ENCODE measurements at places on chromosomes 13 and 19. TPM values are rescaled to one million over a fixed set of nuclear protein-coding genes. Genes with fewer than 3 reads are reported as not detected.

GRCh38 chr19:56566904-56567273 is 379 bp upstream of the ZNF470 start:
- DNase-seq = peak; percentile 19

GRCh38 chr13:112246731-112247470 is 129.3 kb upstream of the SPACA7 start:
- no peak for DNase-seq

GRCh38 chr13:99628442-99628841 is 127.2 kb downstream of the TM9SF2 start:
- DNase-seq = no peak

DNA sequence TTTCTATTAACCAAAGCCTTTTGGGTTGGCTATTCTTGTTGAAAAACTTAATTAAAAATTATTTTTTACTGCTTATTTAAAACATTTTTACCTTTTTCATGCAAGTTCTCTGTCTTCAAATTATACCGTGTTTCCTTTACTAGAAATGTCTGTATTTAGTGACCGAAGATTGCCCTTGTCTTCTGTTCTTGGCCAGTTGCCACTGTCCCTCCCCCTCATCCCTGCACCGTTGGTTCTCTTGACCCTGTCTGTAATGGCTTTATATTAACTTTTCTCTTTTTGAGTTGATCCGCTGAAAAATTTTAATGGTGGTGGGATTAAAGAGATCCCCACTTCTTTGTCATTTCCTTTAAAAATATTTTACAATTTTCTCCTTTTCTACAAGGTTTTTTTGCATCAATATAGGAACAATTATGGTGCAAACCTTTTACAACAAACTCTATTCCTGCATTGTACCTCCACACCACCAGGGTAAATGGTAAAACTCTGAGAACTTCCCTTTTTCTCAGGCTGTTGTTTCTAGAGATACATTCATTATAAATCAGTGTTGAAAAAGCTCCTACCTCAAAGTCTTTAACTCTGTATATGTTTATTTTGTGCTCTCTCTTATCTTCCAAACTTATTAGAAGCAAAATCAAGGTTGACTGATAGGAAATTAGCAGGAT is 12.9 kb upstream of the RNF113B start:
- DNase-seq = no peak

GRCh38 chr19:41452584-41453275 is 9.8 kb downstream of the ERICH4 start:
- no peak for DNase-seq

Gene LYPD5
- 1.6 TPM for total RNA-seq

GRCh38 chr19:4197625-4198466 is 15.4 kb downstream of the ANKRD24 start:
- DNase-seq = no peak

DNA sequence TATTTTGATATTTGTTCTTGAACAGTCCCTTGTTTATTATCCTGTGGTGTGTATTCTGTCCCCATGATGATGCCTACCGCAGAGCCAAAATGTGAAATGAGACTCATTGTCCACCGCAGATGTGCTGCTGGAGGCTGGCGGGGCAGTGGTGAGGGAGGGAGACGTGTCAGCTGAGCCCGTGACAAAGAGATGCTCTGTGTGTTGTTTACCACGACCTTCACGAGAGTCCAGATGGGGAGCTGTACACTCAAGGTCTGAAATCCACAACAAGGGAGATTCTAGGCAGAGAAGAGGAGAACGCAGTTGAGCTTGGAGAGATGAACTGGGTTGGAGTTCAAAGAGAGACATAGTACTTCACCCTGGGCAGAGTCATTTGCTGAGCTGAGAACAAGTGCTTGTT is 20.8 kb upstream of the AMER2 start:
- DNase-seq = no peak

Gene IGSF23
- not detected for total RNA-seq

- no peak for DNase-seq
Measured at GRCh38 chr13:46289260-46289955, 77.7 kb downstream of the LRRC63 start.

DNA sequence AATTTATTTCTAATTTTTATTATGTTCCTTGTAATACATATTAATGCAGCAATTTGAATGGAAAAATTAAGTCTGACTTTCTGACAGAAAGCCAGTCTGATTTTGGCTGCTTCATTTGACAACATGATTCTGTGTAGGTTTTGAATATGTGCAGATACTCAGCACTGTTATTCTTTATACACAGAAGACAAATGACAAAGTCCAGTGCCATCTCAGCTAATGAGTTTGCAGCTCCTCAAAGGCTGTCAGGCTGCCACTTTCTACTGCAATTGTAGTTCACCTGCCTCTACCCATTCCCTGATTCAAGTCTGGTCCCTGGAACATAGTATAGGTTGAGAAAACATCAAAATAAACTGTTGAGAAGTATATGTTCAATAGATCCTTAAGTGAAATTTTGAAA is 2.9 kb upstream of the CHAMP1 start:
- DNase-seq = no peak

- DNase-seq = no peak
Measured at GRCh38 chr13:27523346-27524073, 73.1 kb upstream of the MTIF3 start.

- DNase-seq = no peak
Measured at GRCh38 chr13:99471221-99472121, 29.8 kb upstream of the TM9SF2 start.

Gene CYP4F3
- total RNA-seq = 92.8 TPM

- DNase-seq = no peak
Measured at GRCh38 chr19:3509566-3509989, 3.5 kb downstream of the FZR1 start.

DNA sequence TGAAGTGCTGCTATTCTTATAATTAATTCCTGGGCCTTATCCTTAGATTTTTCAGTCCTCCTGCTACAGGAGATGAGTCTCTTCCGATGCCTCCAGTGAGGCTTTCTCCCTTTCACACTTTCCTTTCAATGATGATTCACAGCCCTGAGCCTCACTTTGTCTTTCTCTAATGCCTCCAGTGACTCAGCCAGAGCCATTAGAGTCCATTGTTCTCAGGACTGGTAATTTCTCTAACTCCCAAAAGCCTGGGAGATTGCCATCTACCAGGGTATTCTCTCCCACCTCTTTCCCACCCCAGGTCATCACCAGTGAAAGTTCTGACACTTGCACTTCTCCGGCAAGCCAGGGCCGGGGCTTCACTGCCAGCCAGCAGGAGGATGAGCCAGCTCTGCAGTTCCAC is 49.6 kb upstream of the ARGLU1 start:
- DNase-seq = no peak

- no peak for DNase-seq
Measured at GRCh38 chr13:110057052-110057451, 249.9 kb downstream of the COL4A1 start.

Gene RNF225
- not detected for total RNA-seq

- peak; percentile 56 for DNase-seq
Measured at GRCh38 chr19:7869453-7869909, 4.7 kb downstream of the PRR36 start.

Gene KIR2DL4
- not detected for total RNA-seq

Gene ZNF610
- 6.0 TPM for total RNA-seq

GRCh38 chr13:61052175-61052574 is 363.5 kb downstream of the PCDH20 start:
- no peak for DNase-seq

Gene ZSCAN1
- total RNA-seq = 1.3 TPM

DNA sequence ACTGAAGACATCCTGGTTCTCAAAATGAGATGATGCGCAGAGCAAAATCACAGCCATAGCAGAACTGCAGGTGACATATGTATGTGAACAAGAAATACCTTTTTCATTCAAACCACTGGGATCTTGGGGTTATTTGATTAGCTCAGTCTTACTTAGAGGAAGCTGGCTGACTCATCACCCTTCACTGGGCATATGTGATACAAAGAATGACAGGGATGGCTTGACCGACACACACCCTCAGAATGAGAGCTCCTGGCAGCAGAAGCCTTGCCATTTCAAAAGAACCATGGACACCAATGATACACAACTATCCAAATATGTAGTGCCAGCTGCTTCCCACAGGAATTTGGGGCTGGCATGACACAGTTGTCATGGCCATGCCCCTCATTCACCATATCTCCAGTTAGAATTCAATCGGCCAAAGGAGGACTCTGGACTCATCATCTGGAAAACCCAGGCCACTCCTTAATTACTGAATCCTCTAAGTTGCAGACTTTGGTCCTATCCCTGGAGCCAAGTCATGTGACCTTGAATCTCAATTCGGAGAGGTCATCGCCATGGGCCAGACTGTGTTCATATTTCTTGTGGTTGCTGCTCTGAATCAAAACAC is 115.8 kb downstream of the KATNAL1 start:
- no peak for DNase-seq

Gene PEAK3
- total RNA-seq = 1.0 TPM

DNA sequence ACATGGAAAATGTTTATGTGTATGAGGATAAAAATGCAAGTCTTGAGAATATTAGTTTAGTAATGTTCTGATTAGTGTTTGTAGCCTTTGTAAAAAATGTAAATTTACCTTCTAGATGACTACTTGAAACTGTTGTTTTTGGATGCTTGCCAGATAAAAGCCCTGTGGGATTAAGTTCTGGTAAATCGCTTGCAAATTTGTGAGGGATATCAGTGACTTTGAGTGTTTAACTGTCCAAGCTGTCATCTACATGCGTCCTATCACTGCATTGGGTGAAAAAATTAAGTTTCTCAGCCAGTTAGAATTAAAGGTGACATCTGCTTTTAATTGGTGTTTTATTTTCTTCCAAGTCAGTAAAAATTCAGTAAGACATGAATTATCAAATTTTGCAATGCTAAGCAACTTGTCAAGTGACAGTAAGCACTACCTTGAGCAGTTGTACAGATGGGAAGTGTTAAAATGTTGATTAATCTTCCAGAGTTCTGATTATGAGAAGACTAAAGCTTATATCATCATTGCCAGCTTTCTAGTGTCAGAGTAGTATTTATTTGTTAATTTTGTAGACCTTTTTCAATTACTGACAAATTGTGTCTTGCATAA is 88.0 kb downstream of the PCCA start:
- no peak for DNase-seq

- no peak for DNase-seq
Measured at GRCh38 chr19:31962561-31962996, 382.8 kb upstream of the ZNF507 start.

DNA sequence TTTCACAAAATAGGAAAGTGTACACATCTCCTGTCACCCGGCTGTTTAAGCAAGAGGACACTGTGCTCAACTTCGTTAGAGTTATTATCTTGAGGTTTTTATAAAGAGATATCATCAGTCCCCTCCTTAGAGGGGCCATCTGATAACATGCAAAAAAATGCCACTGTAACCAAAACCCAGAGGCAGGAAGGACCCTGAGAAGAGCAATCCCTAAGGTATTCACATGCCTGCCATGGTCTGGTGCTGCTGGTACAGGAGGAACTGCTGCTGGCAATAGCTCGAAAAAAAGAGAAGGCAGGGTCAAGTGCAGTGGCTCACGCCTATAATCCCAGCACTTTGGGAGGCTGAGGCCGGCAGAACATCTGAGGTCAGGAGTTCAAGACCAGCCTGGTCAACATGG is 12.8 kb upstream of the CEACAM3 start:
- DNase-seq = no peak

Gene DACH1
- total RNA-seq = 31.0 TPM

Gene ZNF709
- total RNA-seq = 3.7 TPM

DNA sequence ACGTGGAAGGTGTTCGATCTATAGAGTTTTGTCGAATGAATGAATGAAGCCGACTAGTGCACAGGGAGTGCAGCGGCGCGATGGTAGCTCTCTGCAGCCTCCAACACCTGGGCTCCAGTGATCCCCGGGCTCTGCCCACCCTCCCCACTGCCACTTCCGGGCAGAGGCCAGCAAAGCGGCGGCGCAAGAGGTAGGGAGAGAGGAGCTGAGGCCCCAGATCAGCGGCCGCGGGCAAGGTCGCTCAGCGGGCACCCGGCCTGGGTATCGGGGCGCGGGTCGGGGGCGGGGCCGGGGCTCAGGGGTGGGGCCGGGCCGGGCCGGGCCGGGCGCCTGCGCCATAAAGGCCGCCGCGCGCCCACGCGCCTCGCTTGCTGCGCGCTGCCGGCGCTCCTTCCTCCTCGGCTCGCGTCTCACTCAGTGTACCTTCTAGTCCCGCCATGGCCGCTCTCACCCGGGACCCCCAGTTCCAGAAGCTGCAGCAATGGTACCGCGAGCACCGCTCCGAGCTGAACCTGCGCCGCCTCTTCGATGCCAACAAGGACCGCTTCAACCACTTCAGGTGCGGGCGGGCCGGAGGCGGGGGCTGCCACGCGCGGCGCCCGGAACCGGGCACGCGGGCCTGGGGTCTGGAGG is at the start of gene GPI:
GPI (plus strand) TSS at position 367 of the 633 bp plus-strand sequence; CDS start at position 438, 71 bp downstream.
- peak; percentile 57 for DNase-seq

Gene NOVA2
- 3.1 TPM for total RNA-seq

DNA sequence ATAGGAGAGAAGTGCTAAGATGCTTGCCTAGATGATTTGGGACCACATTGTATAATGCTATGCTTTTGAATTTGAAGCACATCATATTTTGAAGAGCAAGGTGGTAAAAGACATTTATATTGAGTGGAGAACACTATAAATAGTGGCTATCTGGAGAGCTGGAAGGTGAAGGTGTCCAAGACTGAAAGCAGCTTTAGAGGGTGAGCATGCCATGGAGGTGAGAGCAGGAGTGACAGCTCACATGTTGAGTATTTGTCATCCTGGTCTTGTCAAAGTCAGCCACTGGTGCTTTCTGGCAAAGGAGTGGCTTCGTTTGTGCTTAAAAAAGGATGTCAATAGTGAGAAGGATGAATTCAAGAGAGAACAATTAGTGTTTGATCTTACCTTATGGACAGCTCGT is 225.9 kb downstream of the COG6 start:
- DNase-seq = no peak

DNA sequence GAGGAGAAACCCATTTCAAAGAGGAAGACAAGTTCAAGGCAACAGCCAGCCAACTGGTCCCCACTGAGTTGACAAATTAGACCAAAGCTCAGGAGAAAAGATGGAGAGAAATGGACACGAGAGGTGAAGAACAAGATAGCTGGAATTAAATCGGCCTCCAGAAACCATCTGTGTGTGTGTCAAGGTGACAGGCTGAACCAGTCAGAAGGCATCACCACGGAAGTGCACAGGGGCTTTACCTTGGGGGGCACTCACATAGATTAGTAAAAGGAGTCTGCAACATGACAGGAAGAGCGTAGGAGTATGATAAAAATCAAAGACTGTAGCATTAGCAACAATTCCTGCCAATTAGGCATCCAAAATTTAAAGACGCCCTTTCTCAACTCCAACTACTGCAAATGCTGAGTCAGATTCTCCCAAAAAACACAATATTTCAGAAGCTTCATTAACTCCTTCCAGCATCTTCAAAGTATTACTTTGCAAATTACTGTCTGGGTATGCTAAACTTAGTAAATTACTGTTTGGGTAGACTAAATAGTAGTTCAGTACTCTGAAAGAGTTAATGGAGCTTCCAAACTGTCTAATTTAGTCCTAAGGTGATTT is 66.2 kb downstream of the FOXO1 start:
- DNase-seq = no peak

Gene CRX
- total RNA-seq = not detected

- DNase-seq = no peak
Measured at GRCh38 chr13:28136916-28137315, 1.4 kb upstream of the PAN3 start.

- DNase-seq = no peak
Measured at GRCh38 chr19:49337267-49338022, 2.2 kb downstream of the CD37 start.
